ENCODE measurements at places on chromosomes 2 and 18. TPM values are rescaled to one million over a fixed set of nuclear protein-coding genes. Genes with fewer than 3 reads are reported as not detected.

Gene FAM98A
- total RNA-seq = 17.8 TPM

Gene SCN1A
- 0.28 TPM for total RNA-seq

Gene FIGLA
- not detected for total RNA-seq

Gene NCKAP5
- 4.3 TPM for total RNA-seq

Gene TTL
- total RNA-seq = 14.4 TPM

Gene TP53I3
- total RNA-seq = 35.7 TPM

Gene INHA
- total RNA-seq = 0.46 TPM

Gene IL18R1
- 1.5 TPM for total RNA-seq

Gene VAMP5
- 32.8 TPM for total RNA-seq

Gene UBE2F
- 46.4 TPM for total RNA-seq

Gene KLHL30
- 0.57 TPM for total RNA-seq

Gene AQP12B
- not detected for total RNA-seq

Gene AFF3
- 0.71 TPM for total RNA-seq

Gene SLC4A5
- total RNA-seq = 0.14 TPM

Gene TXNDC2
- under 0.01 TPM for total RNA-seq

Gene CYB5A
- 154 TPM for total RNA-seq

Gene TCF23
- not detected for total RNA-seq

Gene SKA1
- 6.6 TPM for total RNA-seq

Gene SGPP2
- not detected for total RNA-seq

Gene PPP1R1C
- total RNA-seq = 1.00 TPM

Gene CPO
- total RNA-seq = 0.09 TPM

Gene CCDC102B
- 45.7 TPM for total RNA-seq

Gene ARHGAP28
- 10.5 TPM for total RNA-seq

Gene KCNE4
- total RNA-seq = 43.9 TPM

Gene SPIRE1
- 24.6 TPM for total RNA-seq

Gene ABCG8
- not detected for total RNA-seq

Gene PRKAG3
- not detected for total RNA-seq
